T47D (cell line): ENCODE measurements at places on chromosomes 12 and 14.

- DNase-seq = no peak
These were observed 170.6 kb downstream of the CRADD start for GRCh38 chr12:93847517-93848474.

DNA sequence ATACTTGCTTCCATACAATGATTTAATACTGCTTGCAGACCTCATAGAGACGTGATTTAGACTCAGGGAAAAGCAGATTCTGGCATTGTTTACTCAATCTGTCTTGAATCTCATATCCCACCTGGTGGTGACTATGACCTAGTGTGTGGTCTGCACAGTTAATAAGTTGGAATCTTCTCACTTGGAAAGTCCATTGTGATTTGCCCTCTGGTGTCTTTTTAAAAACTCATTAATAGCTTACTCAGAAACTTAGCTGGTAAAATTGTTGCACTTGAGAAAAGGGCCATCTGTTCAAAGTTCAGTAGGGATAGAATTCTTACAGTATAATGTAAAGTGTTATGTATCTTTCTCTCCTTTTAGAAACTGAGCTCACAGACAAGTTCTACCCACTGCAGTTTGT lies 106.0 kb downstream of the PELI2 start:
- DNase-seq = no peak

GRCh38 chr12:71567537-71567936 lies 96.1 kb downstream of the ZFC3H1 start:
- DNase-seq = no peak

- no peak for DNase-seq
These were observed 24.1 kb downstream of the TMEM229B start for GRCh38 chr14:67464377-67464776.

GRCh38 chr12:53735-54730 lies 12.5 kb upstream of the IQSEC3 start:
- DNase-seq = no peak

GRCh38 chr12:292186-292585 lies 29.6 kb upstream of the SLC6A13 start:
- DNase-seq = no peak

GRCh38 chr12:56029666-56030293 lies 8.9 kb downstream of the IKZF4 start:
- peak; percentile 81 for DNase-seq

GRCh38 chr12:132729541-132730320 lies 19.1 kb downstream of the PGAM5 start:
- DNase-seq = no peak

GRCh38 chr14:102655137-102655536 lies 62.7 kb downstream of the RCOR1 start:
- DNase-seq = no peak

GRCh38 chr14:58107947-58108552 lies 44.0 kb downstream of the ARMH4 start:
- DNase-seq = peak; percentile 32

GRCh38 chr14:32189811-32190210 lies 12.0 kb upstream of the RNU6-7 start:
- DNase-seq = no peak

GRCh38 chr14:101196795-101197590 lies 293.5 kb upstream of the RTL1 start:
- DNase-seq = no peak

GRCh38 chr12:114269153-114269552 lies 136.8 kb downstream of the TBX5 start:
- DNase-seq = no peak

DNA sequence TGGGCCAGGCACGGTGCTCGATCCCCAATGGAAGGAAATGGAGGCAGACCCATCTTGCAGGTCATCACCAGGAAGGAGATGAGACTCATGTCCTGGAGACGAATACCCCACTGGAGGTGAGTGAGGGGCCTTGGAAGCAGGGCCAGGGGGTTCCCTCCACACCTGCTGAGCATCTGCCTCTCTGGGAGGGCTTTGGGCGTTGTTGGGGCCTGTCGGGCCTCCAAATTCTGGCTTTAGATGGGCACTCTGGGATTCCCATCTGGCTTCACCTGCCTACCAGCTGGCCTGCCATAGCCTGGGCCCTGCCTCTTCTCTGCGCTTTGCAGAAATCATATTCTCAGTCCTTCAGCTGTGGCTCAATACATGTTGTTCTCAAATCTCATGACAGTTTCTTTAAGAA lies 13.9 kb downstream of the RTL1 start:
- DNase-seq = no peak

GRCh38 chr14:24925771-24926374 lies 124.1 kb downstream of the STXBP6 start:
- no peak for DNase-seq

GRCh38 chr14:32565256-32565655 lies 236.2 kb downstream of the AKAP6 start:
- no peak for DNase-seq

GRCh38 chr12:116528065-116528464 lies 31.1 kb upstream of the MAP1LC3B2 start:
- peak; percentile 69 for DNase-seq

- no peak for DNase-seq
These were observed 442.6 kb downstream of the DPF3 start for GRCh38 chr14:72451054-72451972.

- DNase-seq = peak; percentile 38
These were observed 5.6 kb upstream of the SPPL3 start for GRCh38 chr12:120909633-120910298.

GRCh38 chr12:109735051-109735521 lies 21.5 kb downstream of the FAM222A start:
- DNase-seq = no peak

- no peak for DNase-seq
These were observed at the start of gene LTB4R for GRCh38 chr14:24310646-24311604. Gene LTB4R, plus strand, starts transcription at chr14:24311502. Its CDS starts 4,150 bp downstream, at chr14:24315652.

- DNase-seq = no peak
These were observed 73.4 kb upstream of the EIF5 start for GRCh38 chr14:103260629-103261124.

DNA sequence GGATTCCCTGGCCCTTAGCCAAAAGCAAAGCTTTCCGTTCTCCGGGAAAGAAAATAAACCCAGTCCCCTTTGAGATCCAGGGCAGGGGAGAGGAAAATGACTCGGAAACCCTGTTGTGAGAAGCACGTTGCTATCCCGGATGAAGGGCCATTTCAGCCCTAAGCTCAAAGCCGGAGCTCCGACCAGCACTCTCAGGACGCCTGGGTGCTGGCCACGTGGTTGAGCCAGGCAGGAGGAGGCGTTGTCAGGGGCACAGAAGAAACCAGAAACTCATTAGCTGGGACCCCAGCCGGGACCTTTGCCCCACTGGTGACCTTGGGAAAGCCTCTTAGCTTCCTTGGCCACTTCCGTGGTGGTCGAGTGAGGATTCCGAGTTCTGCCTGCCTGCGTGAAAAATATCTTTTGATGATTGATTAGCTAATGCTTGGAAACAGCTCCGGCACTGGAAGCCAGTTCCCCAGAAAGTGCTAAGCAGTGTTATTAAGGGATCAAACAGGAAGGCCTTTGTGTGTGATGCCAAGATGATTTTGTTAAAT lies 57.6 kb upstream of the FZD10 start:
- DNase-seq = no peak

DNA sequence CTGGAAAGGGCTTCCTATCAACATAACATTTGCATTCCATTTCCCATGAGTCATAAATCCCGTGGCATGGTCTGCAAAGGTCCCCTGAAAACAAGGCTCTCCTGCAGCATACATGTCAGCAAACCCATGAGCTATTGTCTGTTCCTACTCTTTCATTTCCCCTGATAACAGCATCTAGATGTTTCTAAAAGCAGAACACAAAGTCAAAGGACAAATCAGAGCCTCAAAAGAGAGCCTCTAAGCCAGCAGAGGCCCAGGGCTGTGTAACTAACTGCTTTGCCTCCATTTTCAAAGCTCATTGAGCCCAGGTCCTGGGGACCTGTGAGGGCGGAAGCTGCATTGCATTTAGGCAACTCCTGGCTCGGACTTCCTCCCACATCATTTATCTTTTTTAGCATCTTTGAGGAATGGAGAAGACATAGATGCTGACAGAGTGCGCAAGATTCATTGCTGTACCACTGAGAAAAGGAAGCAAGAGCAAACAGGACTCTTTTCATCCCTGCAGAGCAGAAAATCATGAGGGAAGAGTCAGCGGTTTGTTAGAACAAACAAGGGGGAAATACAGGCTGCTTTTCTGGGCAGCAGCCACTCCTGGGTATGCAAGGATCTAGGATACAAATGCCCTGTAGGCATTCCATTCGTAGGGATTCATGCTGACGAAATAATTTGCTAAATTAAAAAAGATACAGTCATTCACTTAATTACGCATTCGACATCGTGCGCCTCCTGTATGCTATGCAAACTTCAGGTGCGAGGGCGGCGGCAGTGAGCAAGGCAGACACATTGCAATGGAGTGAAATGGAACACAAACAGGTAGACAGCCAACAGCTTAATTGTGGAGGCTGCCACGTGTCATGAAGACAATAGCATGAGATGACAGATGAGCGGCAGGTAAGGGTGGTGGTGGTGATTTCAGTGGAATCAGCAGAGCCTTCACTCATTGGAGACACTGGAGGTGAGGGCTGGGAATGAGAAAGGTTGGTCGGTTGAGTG lies 131.0 kb downstream of the TMEM132D start:
- DNase-seq = no peak

DNA sequence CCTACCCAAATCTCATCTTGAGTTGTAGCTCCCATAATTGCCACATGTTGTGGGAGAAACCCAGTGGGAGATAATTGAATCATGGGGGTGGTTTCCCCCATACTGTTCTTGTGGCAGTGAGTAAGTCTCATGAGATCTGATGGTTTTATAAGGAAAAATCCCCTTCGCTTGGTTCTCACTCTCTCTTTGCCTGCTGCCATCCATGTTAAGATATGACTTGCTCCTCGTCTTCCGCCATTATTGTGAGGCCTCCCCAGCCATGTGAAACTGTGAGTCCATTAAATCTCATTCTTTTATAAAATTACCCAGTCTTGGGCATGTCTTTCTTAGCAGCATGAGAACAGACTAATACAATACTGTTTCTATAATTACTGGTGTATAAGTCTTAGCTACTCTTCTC lies 6.5 kb upstream of the BCAT1 start:
- no peak for DNase-seq

DNA sequence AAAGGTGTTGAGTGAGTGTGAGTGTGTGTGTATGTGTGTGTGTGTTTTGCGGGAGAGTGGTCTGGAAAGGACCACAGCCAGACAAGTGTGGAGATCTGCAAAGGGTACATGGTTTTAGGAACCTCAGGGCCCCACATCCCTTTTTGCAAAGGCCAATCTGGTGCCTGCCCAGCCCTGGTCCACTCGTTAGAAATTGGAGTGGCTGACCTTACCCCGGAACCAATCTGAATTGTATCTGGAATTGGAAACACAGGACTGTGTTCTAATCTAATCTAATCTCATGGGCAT lies 11.3 kb upstream of the TBX3 start:
- DNase-seq = no peak

- no peak for DNase-seq
These were observed 29.6 kb upstream of the OR5AU1 start for GRCh38 chr14:21185491-21185890.

DNA sequence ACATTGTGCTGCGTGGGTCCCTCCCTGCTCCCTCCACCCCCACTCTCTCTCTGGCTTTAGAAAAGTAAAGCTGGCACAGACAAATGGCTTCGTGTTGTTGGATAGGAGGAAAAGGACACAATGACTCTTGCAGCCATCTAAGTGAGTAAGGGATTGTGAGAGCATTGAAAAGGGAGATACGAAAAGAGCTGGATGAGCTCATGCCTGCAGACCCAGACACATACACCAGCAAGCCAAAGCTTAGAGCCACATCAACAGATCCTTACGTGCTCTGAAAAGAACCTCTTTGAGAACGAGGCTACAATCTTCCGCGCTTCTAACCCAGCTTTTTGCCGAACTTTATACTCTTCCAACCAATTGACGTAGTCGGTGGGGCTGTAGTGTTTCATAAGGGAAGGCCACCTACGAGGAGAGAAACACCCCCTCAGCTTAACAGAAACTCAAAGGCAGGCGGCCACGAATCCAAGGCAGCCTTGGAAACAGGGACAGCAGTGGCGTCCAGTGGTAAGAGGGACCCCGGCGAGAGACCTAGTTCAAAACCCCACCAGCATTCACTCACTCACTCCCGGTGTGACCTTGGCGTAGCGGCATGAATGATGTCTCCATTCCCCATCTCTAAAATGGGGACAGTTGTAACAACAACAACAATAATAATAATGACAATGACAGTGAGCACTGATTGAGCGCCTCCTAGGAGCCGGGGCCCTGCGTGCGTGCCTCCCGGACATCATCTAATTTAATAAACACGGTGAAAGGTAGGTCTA lies 1.1 kb downstream of the FBXO21 start:
- no peak for DNase-seq

DNA sequence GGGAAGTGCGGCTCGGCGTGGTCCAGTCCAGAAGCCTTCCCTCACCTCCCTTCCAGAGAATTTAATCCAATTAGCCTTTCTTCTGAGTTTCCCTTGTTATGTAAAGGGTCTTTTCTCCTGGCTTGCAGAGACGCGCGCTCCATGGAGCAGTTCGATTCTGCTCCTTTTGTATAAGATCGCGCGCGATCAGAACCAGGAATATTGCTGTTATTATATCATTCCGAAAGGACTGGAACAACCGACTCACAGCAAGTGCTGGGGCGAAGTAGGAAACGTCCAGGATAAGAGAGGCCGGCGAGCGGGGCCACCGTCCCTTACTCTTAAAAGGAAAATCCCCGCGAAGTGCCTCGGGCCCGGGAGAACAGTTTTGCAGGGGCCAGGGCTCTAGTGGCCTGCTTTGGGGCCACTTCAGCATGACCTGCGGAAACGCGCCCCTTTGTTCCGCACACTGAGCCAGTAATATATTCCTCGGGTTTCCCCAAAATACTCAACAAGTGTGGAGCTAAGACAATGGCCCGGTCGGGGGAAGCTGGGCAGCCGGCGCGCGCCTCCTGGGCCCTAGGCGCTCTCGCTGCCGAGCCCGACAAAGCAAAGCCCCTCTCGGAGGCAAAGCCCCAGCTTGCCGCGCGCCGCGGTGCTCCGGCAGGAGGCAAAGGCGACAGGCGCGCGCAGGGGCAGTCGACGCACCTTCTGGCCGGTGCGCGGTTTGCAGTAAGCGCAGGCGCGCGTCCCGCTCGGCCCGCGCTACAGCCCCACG lies 2.9 kb downstream of the RFX4 start:
- DNase-seq = no peak

DNA sequence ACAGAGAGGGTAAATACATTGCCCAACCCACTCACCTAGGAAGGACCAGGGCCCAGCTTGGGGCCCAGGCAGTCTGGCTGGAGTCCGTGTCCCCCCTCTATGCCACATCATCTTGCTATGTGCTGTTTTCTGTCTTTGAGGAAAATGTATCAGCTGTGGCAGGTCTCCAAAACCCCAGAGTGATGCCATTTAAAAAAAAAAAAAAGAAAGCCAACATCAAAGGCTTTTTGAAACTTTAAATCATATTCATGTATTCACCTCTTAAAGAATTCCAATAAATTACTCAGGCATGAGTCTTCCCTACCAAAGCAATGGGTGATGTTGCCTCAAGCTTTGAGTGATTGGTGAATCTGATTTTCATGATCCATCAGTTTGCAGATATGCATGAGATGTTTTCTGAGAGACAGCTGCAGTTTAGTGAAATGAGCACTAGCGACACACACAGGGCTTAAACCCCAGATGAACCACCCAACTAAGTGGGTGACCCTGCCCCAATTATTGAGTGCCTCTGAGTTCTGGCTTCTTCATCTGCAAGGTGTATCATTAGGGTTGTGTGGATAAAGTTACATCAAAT lies 6.1 kb downstream of the KRT81 start:
- DNase-seq = no peak
